ENCODE measurements at places on chromosomes 2 and 18. TPM values are rescaled to one million over a fixed set of nuclear protein-coding genes. Genes with fewer than 3 reads are reported as not detected.

Gene ADD2
- total RNA-seq, result 3.1 TPM

GRCh38 chr2:201915446-201915845 is 109.1 kb downstream of the CDK15 start:
- H3K4me3 ChIP-seq, result no peak overlapping the region
- H3K36me3 ChIP-seq, result no peaks in the 10 kb centered on the region
- no peaks in the 10 kb centered on the region for H3K4me1 ChIP-seq
- H3K27me3 ChIP-seq, result no peaks in the 10 kb centered on the region

DNA sequence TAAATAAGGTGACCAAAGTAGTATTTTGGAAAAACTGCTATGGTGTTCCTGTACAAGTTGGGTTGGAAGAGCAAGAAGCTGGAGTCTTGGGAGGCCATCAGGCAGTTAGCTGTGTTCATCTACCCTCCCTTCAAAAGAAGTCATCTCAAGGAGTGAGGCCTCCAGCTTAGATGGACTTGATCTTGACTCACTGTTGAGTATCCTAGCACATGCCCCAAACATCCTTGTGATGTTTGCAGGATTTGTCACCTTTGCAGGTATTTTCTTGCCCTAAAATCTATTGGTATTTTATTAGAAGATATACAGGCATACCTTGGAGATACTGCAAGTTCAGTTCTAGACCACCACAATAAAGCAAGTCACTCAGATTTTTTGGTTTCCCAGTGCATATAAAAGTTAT is 30.2 kb downstream of the RNMT start:
- H3K27ac ChIP-seq, result no peak overlapping the region
- H3K36me3 ChIP-seq, result no peaks in the 10 kb centered on the region
- no peaks in the 10 kb centered on the region for H3K27me3 ChIP-seq
- H3K4me3 ChIP-seq, result no peak overlapping the region
- peaks cover 3% of the 10 kb centered on the region for H3K4me1 ChIP-seq

GRCh38 chr2:226583715-226584114 is 215.9 kb downstream of the IRS1 start:
- H3K36me3 ChIP-seq, result no peaks in the 10 kb centered on the region
- no peaks in the 10 kb centered on the region for H3K4me1 ChIP-seq
- no peak for DNase-seq
- no peaks in the 10 kb centered on the region for H3K27me3 ChIP-seq

Gene DCDC2C
- total RNA-seq, result not detected

Gene ERFE
- 7.7 TPM for total RNA-seq

DNA sequence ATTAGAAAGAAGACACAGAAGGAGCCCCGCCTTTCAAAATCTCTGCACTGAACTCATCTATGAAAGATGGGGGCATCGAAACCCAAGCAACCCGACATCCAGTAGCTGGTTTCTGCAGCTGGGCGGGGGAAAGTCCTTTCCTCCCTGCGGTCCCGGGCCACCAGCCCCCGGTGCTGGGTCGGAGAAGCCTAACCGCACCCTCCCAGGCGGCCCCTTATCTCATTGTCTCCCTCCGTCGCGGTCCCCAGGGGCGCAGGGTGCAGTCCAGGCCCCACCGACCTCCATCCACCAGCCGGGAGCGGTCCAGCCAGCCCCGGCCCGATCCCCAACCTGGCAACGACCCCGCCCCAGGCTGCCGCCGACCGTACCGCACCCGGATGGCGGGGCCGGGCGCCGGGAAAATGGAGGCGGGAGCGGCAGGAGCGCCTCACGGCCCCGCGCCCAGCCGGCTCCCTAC is 452 bp downstream of the RAPH1 start:
- DNase-seq, result peak; percentile 19
- no peaks in the 10 kb centered on the region for H3K27me3 ChIP-seq
- H3K36me3 ChIP-seq, result no peaks in the 10 kb centered on the region
- H3K4me3 ChIP-seq, result peak overlapping the region; percentile 90

- no peak for DNase-seq
- H3K36me3 ChIP-seq, result no peaks in the 10 kb centered on the region
- H3K27ac ChIP-seq, result no peak overlapping the region
- no peaks in the 10 kb centered on the region for H3K27me3 ChIP-seq
- no peaks in the 10 kb centered on the region for H3K4me1 ChIP-seq
Observed at GRCh38 chr2:16525265-16525887, 140.3 kb downstream of the CYRIA start.

Gene ATF2
- 35.9 TPM for total RNA-seq

GRCh38 chr2:150214626-150215025 is 272.8 kb downstream of the RND3 start:
- DNase-seq, result no peak
- H3K4me1 ChIP-seq, result no peaks in the 10 kb centered on the region
- no peaks in the 10 kb centered on the region for H3K36me3 ChIP-seq

Gene COLEC12
- total RNA-seq, result 35.0 TPM

Gene GKN2
- total RNA-seq, result not detected

GRCh38 chr2:14673351-14673875 is 40.9 kb downstream of the LRATD1 start:
- H3K36me3 ChIP-seq, result no peaks in the 10 kb centered on the region
- no peaks in the 10 kb centered on the region for H3K4me1 ChIP-seq
- DNase-seq, result no peak
- no peak overlapping the region for H3K27ac ChIP-seq
- no peak overlapping the region for H3K4me3 ChIP-seq

Gene ZNF804A
- 0.80 TPM for total RNA-seq

DNA sequence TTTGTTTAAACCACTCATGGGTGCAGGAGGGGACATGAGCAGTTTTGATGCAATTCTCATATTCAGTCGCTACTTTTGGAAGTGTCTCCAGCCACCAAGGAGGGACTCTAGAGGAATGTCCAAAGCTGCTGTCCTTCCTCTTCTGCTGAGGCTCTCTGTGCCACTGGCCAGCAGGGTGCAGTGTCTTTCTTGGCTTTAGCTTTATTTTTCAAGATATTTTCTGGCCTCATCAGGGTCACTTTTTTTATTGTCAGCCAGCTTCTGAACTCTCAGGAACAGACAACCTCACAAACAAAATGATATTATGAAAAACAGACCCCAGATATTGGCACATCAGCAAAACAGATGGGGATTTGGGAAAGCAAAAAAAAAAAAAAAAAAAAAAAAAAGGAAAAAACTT is 289.3 kb upstream of the ZSWIM2 start:
- H3K4me1 ChIP-seq, result no peaks in the 10 kb centered on the region
- H3K27ac ChIP-seq, result no peak overlapping the region
- no peaks in the 10 kb centered on the region for H3K36me3 ChIP-seq
- DNase-seq, result no peak
- no peaks in the 10 kb centered on the region for H3K27me3 ChIP-seq

Gene FZD7
- 16.1 TPM for total RNA-seq

- no peak for DNase-seq
- H3K4me3 ChIP-seq, result no peak overlapping the region
- H3K27ac ChIP-seq, result no peak overlapping the region
- H3K27me3 ChIP-seq, result no peaks in the 10 kb centered on the region
- no peaks in the 10 kb centered on the region for H3K36me3 ChIP-seq
- no peaks in the 10 kb centered on the region for H3K4me1 ChIP-seq
Observed at GRCh38 chr18:74204526-74205152, 56.3 kb downstream of the TIMM21 start.

Gene SLC14A1
- 139 TPM for total RNA-seq

DNA sequence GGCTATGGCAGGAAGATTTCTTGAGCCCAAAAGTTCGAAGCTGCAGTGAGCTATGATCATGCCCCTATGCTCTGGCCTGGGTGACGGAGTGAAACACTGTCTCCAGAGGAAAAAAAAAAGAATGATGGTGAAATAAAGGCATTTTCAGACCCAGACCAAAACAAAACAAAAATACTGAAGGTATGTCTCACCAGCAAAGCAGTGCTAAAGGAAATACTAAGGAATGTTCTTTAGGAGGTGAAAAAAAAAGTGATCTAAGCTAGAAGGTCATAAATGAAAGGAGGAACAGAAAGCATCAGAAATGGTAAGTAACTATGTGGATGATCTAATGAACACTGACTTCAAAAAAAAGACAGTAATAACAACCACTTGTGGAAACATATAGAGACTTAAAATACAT is 18.7 kb downstream of the SS18 start:
- H3K4me3 ChIP-seq, result no peak overlapping the region
- H3K27ac ChIP-seq, result no peak overlapping the region
- no peaks in the 10 kb centered on the region for H3K27me3 ChIP-seq
- no peak for DNase-seq

Gene LYPD1
- not detected for total RNA-seq

Gene ARPC2
- 207 TPM for total RNA-seq

DNA sequence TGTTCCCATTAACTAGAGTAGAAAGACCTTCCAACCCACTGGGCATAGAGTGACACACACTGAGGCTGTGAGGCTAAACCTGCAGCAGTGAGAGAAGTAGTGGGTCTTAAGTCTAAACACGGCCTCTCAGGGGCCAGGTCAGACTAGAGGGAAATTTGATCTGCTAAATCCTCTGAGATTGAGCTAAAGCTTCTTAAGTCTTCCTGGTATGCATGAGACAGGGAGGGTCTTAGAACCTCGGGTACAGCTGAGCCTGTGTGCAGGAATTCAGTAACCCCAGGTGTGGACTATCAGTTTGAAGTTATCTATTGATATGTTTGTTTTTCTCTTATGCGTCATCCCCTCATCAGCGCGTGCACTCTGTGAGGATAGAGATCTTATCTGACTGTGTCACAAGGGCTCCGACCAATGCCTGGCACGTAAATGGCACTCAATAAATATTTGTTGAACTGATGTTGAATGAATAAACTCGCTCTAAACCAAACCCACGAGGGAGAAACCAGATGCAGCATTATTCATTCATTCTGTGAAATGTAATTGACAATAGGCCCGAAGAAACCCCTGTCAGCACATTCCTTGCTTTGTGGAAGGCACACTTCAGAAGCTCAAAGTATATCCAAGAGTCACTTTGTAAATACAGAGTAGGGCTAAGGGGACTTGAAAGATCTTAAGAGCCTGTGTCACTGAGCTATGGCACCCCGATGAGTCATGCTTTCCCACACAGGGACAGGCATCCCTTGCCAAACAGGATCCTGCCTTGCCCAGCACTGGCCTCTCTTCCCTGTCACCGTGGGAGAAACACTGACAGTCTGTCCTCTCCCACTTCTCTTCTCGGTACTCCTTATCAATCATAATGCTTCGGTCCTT is 21.7 kb upstream of the RAB10 start:
- no peak overlapping the region for H3K4me3 ChIP-seq
- H3K27ac ChIP-seq, result peak overlapping the region; percentile 73
- peaks cover 5% of the 10 kb centered on the region for H3K4me1 ChIP-seq
- H3K36me3 ChIP-seq, result no peaks in the 10 kb centered on the region

DNA sequence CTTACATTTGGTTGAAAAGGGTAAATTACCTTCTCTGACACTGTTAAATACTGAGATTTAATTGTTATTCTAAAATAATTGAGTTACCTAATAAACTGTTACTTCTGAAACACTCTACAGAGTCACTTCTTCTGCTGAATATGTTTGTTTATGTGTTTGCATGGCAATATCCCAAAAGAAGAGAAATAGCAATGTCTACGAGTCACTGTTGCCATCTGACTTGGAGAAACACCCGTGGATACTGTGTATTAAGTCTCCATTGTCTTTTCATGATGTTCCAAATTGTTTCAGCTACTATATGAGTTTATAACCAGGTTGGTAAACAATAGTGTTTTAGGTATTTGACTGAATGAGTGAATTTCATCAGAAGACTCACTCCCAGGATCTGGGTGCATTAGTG is 754.2 kb upstream of the ID2 start:
- no peaks in the 10 kb centered on the region for H3K36me3 ChIP-seq
- no peak overlapping the region for H3K4me3 ChIP-seq
- no peak overlapping the region for H3K27ac ChIP-seq
- no peaks in the 10 kb centered on the region for H3K4me1 ChIP-seq

DNA sequence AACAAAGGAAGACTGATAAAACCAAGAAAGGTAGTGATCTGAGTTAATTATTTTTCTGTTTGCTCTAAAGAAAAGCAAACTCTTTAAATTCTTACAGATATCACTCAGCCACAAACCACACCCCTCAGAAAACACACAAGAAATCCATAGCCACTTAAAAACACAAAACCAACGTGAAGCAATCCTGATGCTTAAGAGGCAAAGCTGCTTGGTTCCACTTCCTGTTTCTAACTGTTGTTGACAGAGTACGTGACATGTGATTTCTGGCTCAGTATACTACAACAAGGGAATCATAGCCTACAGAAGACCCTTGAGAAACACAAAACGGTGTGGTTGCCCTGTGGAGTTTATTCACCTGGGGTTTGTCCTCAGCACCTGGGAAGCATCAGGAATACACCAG is 240.9 kb upstream of the APCDD1 start:
- no peaks in the 10 kb centered on the region for H3K27me3 ChIP-seq
- H3K27ac ChIP-seq, result no peak overlapping the region
- no peak for DNase-seq
- no peaks in the 10 kb centered on the region for H3K36me3 ChIP-seq
- no peak overlapping the region for H3K4me3 ChIP-seq

Gene FRZB
- total RNA-seq, result 0.91 TPM

Measured in prostate gland (tissue), 2 donors.